ENCODE measurements at places on chromosomes 16 and 17. TPM values are rescaled to one million over a fixed set of nuclear protein-coding genes. Genes with fewer than 3 reads are reported as not detected.
A peak's percentile ranks its signal among the peaks of the same experiment; 100 is the strongest.

DNA sequence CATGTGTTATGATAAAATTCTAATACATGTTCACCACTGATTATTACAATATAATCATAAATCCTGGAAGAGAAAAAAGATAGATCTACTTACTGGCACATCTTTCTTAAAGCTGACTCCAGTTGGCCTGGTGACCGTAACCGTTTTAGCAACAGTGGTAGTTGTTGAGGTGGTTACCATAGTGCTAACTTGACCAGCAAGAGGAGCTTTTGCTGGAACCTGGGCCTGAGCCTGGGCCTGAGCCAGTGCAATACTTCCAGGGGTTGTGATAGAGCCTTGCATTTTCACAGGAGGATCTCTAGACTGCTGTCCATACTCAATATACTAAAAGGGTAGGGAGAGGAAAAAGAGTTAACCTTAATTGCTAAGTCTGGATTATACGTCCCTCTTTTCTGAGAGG is 36.2 kb downstream of the SETD6 start:
- no peak for DNase-seq

MPP2 gene
- 1.3 TPM for total RNA-seq

DNA sequence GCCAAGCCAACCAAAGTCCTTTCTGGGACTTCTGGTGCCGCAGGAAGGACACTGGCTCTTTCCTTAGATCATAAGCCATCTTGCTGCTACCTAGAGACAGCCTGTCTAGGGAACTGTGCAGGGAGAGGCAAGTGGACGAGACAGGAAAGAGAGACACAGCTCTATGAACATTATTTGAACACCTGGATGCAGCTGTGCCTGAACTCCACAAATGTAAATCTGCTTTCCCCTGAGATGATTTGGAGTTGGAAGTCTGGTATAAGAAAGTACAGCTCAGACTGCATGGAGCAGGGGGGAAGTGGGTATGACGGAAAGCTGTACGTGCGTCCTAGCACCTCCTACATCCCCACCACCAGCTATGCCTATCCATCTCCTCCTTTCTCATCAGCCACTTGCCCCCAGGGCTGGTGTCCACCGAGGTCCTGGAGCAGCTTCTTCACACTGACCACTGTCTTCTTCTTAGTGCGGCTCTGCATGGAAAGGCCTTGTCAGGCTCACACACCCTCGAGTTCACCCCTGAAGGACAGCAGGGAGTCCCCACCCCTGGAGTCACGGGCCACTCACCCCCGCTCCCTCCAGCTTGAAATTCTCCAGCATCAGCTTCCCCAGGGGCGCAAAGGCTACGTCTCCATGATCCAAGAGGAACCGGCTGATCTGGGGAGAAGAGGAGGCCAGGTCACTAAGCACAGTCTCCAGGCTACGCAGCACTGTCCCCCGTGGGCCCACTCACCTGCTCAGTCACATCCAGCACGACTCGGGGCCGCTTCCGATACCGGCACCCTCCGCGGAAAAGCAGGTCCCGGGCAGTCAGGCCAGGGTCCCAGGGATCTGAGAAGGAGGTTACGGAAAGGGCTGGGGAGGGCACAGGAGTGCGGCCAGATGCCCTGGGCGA is 3.9 kb downstream of the TAF1C start:
- DNase-seq: no peak

SDR42E1 gene
- total RNA-seq: 0.77 TPM

DNA sequence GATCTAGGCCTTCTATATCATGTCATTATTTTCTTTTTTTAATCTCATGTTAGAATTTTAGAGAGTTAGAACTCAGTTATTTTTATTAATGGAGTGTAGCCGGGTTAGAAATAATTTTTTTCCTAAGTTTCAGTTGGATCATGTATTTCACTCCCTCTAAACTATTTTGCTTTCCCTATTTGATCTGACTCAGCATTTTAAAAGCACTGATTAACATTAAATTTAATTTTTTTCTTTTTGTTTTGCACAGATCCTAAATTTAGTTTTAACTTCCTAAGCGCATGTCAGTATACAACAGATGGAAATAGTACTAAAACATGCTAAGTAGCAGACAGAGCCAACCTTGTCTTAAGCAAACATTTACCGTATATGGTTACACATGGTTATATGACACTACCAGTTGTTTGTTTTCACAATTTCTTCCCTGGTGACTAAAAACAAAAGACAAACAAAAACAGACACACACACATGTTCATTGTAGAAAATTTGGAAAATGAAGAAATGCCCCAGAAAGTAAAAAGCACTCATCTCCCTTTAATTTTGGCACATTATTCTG is 33.6 kb upstream of the RAB11FIP4 start:
- DNase-seq: peak; percentile 75

DNA sequence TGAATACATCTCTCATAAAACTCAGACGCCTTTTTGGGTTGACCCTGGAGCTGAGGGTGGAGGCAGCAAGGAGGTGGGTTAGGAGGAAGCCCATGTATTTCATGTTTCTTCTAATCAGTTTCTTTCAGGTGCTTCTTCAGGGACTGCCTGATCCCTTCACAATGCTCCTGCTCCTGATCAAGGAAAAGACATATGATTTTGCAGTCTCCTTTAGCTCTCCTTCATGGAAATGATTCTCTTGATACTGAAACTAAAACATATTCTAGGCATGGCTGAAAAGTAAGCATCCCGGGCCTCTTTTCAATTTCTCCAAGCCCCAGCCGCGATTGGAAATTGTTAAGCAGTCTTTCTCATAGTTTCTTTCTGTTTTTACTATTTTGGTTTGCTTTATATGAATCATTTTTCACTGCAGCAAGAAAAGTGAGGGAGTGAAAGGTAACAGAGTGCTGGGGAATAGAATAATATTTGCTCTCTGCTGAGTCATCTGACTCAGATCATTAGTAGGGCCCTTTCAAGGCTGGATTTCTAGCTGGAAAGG is 730.7 kb downstream of the CDH11 start:
- peak; percentile 65 for DNase-seq

GRCh38 chr17:76122431-76123190 is 18.4 kb downstream of the FOXJ1 start:
- DNase-seq: no peak

DNA sequence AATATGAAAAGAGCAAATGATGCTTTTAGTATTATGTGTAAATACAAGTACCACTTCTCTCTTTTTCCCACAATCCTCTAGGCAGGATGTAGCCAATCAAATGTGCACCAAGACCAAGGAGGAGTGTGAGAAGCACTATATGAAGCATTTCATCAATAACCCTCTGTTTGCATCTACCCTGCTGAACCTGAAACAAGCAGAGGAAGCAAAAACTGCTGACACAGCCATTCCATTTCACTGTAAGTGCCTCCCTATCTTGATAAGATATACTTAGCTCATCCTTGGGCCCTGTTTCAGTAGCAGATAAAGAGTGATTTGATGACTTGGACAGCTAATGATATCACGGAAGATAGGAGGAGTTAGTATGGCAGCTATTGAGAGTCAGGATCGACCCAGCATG is 33.7 kb downstream of the TADA2A start:
- DNase-seq: no peak

GRCh38 chr17:55154101-55154500 is 110.7 kb upstream of the HLF start:
- DNase-seq: no peak

- DNase-seq: peak; percentile 89
Observed at GRCh38 chr17:50062293-50063243, 6.7 kb downstream of the ITGA3 start.

GINS2 gene
- total RNA-seq: 0.26 TPM

GRCh38 chr16:6494716-6495115 is 837.9 kb upstream of the RBFOX1 start:
- no peak for DNase-seq

- no peak for DNase-seq
Observed at GRCh38 chr17:78357672-78358537, 2.0 kb downstream of the SOCS3 start.

SPNS2 gene
- under 0.01 TPM for total RNA-seq

DNA sequence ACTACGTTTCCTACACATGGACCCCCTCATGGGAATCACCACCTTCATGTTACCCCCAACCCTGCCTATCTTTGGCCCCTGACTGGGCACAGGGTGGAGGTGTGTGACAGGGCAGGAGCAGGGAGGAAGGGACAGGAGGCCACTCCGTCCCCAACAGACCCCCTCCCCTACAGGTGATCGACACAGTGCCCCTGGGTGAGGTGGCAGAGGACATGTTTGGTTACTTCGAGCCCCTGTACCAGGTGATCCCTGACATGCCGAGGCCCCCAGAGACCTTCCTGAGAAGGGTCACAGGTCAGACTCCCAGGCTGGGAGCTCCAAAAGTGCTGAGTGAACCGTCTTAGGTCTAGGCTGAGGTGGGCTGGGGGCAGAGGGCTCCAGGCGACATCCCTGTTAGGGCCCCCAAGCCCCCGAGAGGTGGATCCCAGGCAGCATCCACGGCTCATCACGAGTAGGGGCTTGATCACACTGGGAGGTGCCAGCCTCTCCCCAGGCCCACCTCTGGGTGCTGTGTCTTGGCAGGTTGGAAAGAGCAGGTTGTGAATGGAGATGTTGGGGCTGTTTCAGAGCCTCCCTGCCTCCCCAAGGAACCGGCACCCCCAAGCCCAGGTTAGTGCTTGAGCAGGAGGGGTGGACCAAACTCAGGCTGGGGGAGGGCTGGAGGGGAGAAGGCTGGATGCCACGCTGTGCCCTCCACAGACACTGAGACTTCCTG is 1.5 kb downstream of the ACBD4 start:
- no peak for DNase-seq

DNA sequence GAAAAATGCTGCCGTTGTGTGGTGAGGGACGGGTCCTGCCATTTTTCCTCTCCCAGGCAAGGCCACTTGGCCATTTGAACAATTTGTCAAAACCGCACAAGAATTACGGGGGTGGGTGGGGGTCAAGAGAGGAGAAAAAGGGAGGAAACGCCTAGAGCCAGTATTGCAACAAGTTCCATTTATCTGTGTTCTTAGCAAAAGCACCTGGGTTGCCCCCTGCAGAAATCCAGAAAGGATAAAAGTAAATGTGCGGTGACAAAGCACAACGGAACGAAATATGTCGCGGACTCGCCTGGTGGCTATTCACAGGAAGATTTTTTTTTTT is 209.4 kb downstream of the ZFHX3 start:
- DNase-seq: no peak

GPRC5C gene
- total RNA-seq: 14.6 TPM

Data from fibroblast of lung (primary cell).